ENCODE measurements at places on chromosomes 1 and 21.

GRCh38 chr1:168161459-168161858 is 17.3 kb upstream of the TIPRL start:
- no peak for DNase-seq

DNA sequence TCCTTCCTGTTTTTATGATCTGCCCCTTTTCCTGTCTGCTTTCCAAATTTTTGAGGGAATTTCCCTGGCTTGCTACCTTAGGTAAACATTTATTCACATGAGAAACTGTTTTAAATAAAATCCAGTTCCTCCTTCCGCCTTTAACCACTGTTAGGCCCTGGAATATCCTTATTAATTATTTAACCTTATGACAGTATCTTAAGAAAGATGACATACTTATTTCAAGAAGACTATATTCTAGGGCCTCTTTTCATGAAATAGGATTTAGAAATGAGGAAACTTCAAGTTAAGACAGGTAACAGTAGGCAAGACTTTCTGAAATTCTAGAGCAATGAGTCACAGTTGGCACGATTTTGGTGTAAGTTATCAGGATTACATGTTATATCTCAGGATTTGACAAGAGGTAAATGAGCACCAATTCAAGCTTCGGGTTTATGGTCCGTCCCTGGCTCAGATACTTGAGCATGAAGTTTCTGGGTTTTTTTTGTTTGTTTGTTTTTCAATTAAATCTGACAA is 2.0 kb upstream of the TNFSF18 start:
- DNase-seq = no peak

GRCh38 chr1:231214918-231215680 is 25.9 kb upstream of the GNPAT start:
- no peak for DNase-seq

DNA sequence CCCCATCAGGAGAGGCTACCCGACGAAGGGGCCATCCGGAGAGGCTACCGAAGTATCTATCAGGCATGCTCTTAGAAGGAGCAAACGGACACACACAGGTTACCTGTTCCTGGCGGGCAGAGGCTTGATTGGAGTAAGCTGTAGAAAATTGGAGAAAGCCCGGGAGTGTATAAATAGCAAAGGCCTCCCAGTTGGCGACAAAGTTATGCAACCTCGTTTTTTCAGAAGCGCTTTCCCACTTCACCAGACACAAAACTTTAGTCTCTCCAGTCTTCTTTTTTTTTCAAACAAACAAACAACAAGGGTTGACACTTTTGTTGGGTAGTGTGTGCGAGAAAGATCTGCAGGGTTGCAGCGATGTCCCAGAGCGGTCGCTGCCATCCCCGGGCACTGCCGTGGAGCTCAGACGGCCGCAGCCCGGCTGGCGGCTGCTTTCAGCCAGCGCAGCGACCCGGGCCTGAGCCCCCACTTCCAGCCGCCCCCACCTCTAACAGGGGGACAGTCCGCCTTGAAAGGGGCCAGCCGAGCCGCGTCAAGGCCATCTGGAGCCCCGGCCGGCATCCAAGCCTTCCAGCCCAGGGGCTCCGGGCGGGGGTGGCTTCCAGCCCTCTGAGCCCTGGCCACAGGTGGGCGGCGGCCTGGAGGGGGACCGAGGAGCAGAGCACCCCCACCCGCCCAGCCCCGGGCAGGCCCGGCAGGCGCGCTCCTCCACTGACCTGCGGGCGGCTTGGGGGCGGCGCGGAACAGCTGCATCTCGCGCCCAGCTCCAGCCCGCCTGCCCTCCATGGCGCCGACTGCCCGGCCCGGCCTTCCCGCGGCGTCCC is 616 bp downstream of the MCOLN3 start:
- peak; percentile 8 for DNase-seq

DNA sequence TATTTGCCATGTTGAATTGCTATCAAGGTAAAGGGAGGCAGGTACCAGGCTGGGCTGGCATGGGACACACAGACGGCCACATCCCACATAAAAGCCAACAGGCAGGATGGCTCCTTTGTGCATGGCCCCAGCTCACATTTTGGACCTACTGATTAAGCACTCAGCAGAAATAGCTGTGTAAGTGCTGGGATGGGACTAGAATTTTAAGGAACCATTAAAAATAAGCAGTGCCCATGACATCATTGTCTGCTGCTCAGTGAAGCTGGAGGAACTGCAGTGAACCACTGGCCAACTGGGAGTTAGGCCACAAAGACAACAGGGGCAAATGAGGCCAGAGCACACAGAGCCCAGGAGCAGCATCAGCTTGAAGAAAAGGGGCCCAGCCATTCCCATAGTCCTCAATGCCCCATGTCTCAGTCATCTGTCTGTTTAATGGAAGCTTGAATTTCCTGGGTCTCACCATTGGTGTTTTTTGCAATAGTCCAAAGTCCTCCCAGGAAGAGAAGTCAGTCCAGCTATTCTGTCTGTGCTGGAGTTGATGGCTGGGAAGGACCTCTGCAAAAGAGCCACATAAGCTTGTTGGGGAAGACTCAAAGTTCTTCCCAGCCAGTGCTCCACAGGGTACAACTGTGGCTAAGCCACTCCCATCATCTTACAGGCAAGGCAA is 45.3 kb upstream of the TNR start:
- DNase-seq = no peak

DNA sequence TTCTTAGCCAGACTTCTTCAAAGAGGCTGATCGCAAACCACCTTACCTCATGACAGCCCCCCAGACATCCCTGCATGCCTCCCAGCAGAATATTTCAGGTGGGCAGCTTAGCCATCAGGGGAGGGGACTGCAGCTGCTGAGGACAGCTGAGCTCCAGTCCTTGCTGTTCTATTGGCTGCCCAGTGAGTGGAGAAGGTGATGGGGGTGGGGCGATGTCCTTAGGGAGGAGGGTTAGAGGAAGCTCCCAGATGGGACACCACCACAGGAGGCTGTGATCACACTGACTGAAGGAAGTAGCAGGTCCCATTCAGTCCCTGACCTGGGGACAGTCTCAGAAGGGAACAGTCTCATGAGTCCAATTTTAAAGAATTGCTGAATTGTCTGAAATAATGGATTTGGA is 38.3 kb downstream of the GJA5 start:
- DNase-seq = no peak

DNA sequence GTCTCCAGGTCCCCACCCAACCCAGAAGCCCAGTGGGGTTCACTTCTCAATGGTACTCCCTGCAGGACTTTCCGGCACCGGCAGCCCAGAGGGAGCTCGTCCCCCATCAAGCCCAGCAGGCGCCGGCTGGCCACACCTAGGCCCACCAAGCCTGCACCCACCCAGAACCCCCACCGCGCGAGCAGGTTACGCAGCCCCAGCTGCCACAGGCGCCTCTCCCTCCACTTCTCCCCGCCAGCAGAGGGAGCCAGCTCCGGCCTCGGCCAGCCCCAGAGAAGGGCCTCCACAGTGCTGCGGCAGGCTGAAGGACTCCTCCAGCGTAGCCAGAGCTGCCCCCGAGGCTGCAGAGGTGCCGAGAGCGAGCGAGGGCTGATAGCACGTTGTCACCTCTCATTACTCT is 722.3 kb downstream of the PLA2G4A start:
- DNase-seq = no peak

DNA sequence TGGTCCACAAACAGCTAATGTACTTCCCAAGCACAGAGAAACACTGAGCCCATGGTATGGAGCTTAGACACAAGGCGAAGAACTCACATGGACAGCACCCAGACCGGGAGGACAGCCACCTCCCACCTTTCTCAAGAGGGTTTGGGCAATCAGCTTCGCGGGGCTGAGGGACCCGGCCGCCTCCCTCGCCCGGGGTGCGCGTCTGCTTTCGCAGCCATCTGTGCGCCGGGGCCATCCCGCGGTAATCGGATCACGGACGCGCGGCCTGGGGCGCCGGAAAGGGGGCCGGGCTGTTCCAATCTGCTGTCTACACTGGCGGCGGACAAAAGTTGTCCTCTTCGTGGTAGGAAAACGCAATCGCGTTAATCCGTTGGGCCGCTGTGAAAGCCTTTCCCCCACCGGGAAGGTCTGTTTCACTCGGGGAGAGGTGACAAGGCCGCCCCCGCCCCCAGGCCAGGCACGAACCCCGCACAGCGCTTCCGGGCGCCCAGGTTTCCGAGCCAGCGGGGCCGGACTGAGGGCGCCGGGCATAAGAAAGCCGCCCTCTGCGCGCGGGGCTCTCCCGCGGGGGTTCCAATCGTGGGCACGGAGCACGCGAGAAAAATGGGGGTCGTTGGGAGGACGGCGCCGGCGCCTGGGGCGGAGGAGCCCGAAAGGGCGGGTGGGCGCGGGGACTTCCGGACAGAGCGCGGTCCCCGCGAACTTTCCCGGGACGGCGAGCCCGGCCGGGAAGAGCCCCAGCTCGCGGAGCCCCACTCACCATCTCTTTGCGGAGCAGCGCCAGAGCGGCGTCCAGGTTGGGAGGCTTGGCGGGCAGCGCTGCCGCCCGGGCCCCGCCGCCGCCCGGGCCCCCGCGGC is 664 bp downstream of the FAM89A start:
- DNase-seq = peak; percentile 61

DNA sequence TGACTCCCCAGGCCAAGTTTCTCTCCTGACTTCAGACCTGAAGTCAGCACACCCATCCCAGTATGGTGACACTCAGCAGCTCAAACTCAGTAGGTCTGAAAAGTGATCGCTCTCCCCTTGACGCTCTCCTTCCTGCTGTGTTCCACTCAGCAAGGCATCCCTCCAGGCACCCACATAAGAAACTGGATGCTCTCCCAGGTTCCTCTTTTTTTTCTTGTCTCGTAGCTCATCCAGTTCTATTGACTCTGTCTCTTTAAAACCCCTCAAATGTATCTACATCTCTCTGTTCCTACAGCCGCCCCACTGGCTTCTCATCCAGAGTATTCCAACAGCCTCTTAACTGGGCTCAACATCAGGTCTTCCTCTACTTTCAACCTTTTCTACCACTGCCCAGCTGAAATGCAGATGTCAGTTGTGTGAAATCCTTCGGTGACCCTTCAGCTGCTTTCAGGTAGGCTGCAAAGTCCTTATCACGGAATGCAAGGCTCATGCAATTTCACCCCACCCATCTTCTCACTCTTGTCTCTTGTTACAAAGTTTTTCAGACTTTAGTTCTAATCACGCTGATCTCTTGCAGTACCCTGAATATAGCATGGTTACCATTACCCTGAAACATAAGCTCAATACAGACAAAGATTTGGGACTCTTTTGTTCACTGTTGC is 286.2 kb upstream of the POU3F1 start:
- no peak for DNase-seq

- DNase-seq = no peak
Observed at GRCh38 chr1:248886237-248886895, 19.7 kb upstream of the PGBD2 start.

GRCh38 chr21:31203431-31204054 is 140.5 kb downstream of the TIAM1 start:
- DNase-seq = no peak

GRCh38 chr1:223712194-223712849 is at the start of gene CAPN2:
TSS of gene CAPN2 (plus strand) at chr1:223712539. CDS start at chr1:223712641, 102 bp downstream.
- peak; percentile 81 for DNase-seq

GRCh38 chr21:46253610-46254124 is 25.1 kb upstream of the LSS start:
- no peak for DNase-seq

- no peak for DNase-seq
Observed at GRCh38 chr1:112196731-112197130, 199.3 kb upstream of the CTTNBP2NL start.

GRCh38 chr1:36884029-36884701 is 150.2 kb downstream of the GRIK3 start:
- no peak for DNase-seq

- DNase-seq = no peak
Observed at GRCh38 chr1:28176492-28177470, at the start of gene PTAFR. TSS of gene PTAFR (minus strand) at chr1:28176690. CDS start at chr1:28151021, 25,669 bp downstream.

DNA sequence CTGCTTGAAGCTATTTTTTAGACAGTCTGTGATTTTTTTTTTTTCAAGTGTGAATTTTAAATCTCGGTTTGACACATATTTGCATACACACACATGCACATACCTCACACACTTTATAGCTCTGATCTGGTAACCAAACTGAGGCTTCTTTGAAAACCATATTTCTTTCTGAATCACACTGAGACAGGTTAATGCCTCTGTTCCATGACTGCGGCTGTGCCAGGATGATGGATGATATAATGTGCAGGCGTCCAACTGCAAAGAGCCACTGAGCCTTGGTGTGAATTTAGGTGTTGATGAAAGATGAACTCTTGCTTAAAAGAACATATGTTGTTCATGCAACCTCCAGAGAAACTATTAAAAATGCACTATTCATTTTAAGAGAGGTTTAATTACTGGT is 504.0 kb upstream of the OLFM3 start:
- no peak for DNase-seq

DNA sequence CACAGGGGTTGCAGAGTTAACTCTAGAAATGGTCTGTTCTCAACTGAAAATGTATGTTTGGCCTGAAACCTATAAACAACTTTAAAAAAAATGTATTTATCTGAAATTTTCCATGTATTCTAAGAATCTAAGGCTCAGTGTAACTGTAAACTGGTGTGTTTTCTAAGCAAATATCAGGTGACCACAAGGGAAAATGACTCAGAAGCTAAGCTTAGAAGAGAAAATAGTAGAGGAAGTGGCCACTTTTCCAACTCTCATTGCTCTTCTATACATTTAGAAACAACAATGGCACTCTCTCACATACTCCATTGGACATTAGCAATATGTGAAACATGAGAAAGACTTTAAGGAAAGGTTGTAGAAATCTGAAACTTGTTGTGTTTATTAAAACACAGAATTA is 7.5 kb downstream of the TNFSF18 start:
- no peak for DNase-seq

GRCh38 chr1:177793900-177794299 is 176.0 kb downstream of the SEC16B start:
- no peak for DNase-seq

- DNase-seq = no peak
Observed at GRCh38 chr21:31752967-31753366, 21.0 kb upstream of the SCAF4 start.

- no peak for DNase-seq
Observed at GRCh38 chr21:45698493-45699184, 55.1 kb downstream of the PCBP3 start.

GRCh38 chr1:192538407-192539296 is 36.9 kb upstream of the RGS1 start:
- DNase-seq = no peak

DNA sequence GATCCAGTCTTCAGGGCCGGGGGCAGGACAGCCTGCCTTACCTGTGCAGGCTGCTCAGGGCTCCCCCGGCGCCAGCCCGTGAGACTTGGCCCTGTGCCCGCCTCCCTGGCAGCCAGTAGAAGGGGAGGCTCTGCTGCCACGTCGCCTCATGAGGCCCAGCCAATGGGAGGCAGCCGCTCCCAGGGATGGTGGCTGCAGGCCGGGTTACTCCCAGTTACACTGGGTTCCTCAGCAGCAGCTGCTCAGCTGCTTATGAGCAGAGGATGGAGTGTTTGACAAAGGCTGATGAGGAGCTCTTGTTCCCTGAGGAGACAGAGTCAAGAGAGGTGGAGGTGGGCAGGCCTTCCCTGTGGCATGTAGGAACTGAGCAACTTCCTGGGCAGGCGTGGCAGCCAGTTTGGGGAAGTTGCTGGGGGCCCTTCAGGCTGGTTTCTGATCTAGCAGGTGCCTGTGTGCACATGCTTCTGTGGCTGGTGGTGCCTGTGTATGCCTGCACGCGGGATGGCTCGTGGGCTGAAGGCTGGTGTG is 5.5 kb downstream of the MFSD2A start:
- peak; percentile 88 for DNase-seq

Measured in mucosa of descending colon (tissue), 3 donors.